Right cardiac atrium (tissue), 5 donors: ENCODE measurements at places on chromosomes 3 and 15. TPM values are rescaled to one million over a fixed set of nuclear protein-coding genes. Genes with fewer than 3 reads are reported as not detected.

DNA sequence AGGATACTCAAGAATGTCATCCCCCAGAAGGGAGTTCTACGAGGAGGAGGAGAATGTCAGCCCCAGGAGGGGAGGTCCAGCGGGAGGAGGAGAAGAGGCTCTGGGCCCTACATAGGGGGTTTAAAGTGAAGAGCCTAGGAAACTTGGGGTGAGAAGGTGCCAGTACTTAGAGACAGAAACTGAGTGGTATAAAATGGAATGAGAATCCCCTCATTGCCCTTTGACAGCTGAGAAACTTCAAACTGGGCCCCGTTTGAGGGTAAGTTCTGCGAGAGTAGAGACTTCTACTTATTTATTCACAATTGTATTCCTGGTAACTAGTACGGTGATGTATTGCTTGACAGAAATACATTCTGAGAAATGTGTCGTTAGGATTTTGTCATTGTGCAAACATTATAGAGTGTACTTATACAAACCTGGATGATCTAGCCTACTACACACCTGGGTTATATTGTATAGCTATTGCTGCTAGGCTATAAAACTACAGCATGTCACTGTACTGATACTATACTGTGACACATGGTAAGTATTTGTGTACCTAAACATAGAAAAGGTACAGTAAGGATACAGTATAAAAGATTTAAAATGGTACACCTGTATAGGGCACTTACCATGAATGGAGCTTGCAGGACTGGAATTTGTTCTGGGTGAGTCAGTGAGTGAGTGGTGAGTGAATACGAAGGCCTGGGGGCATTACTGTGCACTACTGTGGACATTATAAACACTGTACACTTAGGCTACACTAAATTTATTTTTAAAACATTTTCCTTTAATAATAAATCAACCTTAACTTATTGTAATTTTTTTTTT, 62.0 kb downstream of the TSC22D2 start:
- no peak for DNase-seq

DNA sequence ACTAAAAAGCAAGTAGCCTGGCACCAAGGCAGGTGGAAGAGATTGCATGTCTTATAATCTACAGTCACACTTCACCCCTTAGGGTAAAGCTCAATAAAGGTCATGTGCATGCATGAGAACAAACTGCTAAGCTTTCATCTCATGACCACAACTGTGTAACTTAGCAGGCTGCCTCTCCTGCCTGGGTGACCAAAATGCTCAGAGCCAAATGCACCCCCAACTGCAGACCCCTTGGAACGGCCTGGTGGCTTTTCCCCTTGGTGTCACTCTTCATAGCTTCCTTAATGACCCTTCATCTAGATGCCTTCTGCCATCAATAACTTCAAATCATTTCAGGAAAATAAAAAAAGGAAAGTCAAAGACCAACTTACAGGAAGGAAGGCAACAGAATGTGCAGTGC, 88.1 kb downstream of the ADAMTS17 start:
- no peak for DNase-seq

GRCh38 chr3:116607205-116607604, 102.4 kb upstream of the TUSC7 start:
- DNase-seq: no peak

GRCh38 chr3:48240000-48240963, 622 bp upstream of the ZNF589 start:
- no peak for DNase-seq

GRCh38 chr3:107907996-107908395, 182.8 kb downstream of the CD47 start:
- no peak for DNase-seq

DNA sequence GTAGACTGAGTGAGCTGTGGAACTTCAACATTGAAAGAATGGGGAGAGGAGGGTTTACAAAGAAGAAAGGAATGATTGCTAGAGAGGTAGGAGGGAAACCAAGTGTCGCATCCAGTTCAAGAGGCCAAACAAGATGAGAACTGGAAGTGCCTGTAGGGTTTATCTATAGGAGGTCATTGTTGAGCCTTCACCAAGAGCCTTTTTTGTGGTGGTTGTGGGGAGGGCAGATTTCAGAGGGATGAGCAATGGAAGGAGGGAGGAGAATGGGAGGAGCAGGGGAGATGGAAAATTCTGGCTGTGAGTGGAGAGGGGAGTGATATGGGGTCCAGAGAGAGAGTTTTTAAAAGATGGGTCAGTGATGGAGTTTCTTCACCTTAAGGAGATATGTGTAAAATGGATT, 8.5 kb downstream of the PDIA5 start:
- DNase-seq: no peak

GRCh38 chr3:25863416-25863959, 73.6 kb downstream of the OXSM start:
- no peak for DNase-seq

B3GNT5 gene
- 1.8 TPM for polyA plus RNA-seq
